Stimulated activated CD8-positive, alpha-beta memory T cell treated with anti-CD3 and anti-CD28 coated beads, Interleukin-7, amount 100 ng/mL, for 48 hours (primary cell): ENCODE measurements at places on chromosomes 7 and 10.

- no peak for DNase-seq
Measured at GRCh38 chr7:19448091-19448490, 260.7 kb downstream of the POLR1F start.

DNA sequence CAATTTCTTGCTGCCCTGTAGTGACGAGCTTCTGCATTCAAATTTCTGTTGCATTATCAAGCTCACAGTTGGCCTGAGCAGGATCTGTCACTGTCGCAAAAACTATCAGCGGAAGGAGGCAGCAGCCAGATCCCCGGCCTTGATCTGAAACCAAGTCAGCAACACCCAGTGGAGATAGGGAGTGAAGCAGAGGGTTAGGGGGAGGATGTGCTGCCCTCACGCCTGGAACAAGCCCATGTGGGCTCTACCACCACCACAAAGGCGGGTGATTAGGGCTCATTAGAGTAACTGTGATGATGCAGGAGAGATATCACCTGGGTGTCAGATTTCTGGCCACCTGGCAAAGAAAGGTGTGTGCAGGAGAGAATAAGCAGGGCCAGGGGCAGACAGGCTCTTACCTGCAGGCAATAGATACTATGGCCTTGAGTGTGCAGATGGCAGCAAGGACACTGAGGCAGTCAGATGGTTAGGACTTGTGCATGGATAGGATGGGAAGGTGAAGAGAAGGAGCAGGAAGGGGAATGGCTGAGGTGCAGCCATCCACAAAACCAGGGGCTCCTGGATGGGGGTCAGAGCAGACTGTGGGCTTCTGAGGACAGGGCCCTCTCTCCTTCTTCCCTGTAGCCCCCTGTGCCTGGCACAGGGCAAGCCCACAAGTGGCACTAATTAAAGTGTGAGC, 417.3 kb downstream of the RPS24 start:
- no peak for DNase-seq

GRCh38 chr10:26890956-26891355, 30.2 kb upstream of the ABI1 start:
- DNase-seq = peak; percentile 22

DNA sequence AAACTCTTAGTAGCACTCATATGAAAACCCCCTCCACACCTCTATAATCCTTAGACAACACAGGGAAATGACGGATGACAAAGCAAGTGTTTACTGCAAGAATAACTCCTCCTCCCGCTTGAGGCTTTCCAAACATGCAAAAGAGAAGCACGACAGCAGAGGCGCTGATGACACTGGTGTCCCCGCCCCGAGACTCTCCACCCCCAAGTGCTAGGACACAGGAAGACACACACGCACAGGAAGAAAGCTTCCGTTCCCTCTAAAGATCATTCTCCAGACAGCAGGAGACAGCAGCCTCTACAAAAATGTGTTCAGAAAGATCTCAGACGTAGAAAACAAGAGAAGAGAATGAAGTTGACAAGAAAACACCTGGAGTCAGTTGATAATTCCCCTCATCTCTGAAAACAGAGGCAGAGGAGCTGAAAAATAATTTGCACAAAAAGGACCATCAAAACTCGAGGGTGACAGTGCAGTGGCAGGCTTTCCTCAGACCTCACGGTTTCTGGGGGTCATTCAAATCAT, 90.2 kb downstream of the DLG5 start:
- DNase-seq = peak; percentile 39

- DNase-seq = peak; percentile 1
Measured at GRCh38 chr7:20329389-20330238, 1.1 kb upstream of the ITGB8 start.

DNA sequence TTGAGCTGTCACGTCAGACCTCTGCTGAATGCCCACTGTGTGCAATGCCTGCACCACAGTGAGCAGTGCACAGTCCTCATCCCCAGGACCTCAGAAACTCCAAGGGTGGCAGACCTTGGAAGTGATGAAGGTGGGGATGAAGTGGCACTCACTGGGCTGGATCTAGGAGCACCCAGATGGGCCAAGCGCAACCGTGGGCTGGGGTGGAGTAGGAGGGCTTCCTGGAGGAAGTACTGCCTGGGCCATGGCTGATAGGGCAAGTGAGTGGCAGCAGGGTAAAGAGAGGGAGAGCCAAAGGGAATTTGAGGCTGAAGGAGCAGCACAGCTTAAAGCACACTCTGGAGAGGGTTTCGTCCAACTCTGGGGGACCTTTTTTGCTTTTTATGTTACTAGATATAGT, 52.3 kb downstream of the RBM20 start:
- DNase-seq = no peak

GRCh38 chr7:69687739-69688433, 89.6 kb downstream of the AUTS2 start:
- DNase-seq = no peak

DNA sequence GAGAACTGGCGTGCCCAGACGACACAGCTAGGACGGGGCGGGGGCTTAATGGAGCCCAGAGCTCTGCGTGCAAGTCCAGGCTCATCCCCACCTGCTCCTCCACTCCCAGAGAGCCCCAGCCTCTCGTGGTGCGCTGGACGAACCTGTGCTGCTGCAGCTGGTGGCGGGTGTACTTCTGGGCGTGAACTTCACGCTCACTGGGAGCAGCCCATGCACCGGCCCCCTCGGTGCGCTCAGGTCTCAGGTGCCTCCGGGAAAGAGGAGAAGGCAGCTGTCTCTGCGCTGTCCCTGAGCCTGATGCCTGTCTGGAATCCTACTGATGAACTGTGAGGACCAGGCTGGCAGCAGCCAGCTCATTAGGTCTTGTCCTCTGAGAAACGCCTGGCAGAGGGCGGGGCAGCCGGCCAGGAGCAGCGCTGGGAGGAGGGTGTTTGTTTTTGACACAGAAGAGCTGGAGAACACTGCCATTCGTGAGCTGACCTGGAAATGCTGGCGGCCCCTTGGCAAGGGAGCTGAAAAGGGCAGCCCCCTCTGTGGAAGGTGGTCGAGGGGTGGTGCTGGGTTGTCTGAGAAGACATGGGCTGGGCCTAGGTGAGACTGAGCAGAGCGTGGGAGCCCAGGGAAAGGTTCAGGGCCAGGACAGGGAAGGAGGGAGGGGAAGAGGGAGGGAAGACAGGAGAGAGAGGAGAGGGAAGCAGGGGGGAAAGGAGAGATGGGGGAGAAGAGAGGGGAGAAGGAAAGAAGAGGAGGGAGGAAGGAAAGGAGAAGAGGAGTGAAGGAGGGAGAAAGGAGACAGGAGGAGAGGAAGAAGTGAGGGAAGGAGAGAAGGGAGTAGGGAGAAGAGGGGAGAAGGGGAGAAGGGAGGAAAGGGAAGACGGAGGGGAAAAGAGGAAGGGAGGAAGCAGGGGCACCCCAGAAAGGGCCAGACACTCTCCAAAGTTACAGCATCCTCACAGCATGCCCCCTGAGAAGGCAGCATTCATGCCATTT, 53.5 kb upstream of the TNS3 start:
- DNase-seq = no peak

- DNase-seq = no peak
Measured at GRCh38 chr10:127881262-127881661, 11.5 kb downstream of the CLRN3 start.

DNA sequence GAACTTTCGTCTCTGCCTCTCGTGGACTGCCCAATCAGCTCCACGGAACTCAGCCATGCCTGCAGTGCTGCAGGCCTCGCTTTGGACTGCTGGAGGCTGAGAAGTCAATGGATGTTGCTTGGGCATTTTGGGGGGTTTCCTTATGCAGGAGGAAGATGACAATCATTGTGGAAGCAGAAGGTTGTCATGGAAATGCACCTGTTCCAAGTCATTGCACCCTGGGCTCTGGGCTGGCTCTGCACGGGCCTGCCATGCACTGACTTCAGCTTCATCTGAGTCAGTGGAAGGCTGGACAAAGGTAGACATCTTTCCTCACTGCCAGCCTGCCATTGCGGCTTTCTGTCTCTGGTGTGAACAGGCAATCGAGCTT, 217.3 kb downstream of the RPS24 start:
- no peak for DNase-seq

DNA sequence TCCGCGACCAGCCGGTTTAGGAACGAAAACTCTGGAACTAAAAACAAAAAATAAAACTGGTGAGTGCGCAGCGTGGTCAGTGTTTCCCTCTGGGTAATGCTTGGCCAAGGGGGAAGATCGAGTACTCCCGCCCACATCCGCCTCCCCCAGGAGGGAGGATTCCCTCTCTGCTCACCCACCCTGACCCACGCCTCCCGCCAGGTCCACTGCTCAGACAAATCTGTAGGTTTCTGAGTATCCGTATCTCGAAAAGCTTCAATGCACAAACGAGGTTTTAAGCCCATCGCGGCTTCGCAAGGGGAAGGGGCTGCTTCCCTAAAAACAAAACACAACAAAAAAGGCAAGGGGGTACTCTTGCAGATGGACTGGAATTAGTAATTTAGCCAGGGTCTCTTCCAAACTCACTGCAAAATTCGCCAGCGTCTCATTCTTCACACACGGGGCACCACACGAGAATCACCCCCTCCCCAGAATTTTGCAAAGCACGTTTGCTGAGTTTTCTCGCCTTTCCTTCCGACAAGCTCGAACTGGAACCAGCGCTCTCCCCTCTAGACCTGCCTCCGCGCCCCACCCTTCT, 75.2 kb downstream of the INSIG1 start:
- no peak for DNase-seq

DNA sequence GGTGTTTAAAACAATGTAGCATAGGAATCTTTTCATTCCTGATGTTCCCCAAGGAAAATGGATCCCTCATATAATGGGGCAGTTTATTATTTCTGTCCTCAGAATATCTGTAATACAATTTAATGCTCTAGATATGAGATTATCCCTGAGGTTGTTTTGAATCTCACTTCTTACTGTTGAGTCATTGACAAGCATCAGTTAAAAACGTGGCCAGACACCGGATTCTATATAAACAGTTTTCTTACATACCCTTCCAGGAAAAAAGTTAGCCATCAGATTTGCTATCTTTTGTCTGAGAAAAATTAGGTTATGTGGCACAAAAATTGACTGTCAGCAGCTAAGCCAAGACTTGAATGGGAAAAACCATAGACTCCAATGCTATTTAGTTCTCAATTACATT, 539.8 kb upstream of the CELF2 start:
- DNase-seq = no peak

DNA sequence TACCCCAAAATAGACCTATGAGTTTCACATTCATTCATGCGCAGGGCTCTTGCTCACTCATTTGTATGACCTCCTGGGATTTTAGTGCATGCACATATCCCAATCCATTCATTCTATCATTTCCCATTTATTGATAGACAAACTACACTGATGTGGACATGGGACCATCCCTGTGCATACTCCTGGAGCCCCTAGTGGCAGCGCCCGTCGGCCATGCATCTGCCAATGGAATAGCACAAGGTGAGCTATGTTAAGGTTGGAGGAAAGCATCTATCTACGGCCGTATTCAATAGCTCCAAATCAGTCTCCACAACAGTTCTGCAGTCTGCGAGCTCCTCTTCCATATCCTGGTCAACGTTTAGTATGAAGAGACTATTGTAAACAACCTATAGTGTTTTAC, 31.7 kb upstream of the FIGNL1 start:
- no peak for DNase-seq

- no peak for DNase-seq
Measured at GRCh38 chr7:83608716-83609115, 40.2 kb downstream of the SEMA3E start.

GRCh38 chr7:157211690-157212089, 73.0 kb downstream of the UBE3C start:
- no peak for DNase-seq

- DNase-seq = peak; percentile 46
Measured at GRCh38 chr7:922334-923107, 32.0 kb downstream of the ADAP1 start.

GRCh38 chr7:50119815-50120637, 27.0 kb upstream of the ZPBP start:
- DNase-seq = peak; percentile 27

DNA sequence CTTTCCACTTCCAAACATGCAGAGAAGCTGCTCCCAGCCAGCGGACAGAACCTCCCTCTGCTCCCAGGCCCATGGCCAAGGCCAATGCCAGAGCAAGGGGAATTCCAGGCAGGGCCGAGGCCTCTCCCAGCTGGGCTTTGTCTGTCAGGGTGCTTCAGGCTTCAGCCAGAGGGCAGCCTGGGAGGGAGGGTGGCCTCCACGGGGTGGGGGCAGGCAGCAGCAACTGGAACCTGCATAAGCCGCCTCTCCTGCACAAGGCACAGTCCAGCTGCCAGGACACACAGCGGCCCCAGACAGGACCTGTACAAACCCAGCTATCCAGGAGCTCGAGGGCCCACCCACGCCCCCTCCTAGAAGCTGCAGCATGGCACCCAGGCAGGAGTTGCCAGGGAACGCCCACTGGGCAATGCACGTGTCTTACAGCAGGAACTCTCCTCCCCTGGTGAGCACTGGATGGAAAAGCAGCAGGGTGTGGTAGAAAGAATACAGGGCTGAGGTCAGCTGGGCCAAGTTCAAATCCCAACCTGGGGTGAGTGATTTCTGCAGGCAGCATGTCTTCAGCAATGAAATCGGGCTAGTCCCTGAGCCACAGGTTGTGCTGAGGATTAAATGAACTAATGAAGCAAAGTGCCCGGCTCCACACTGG, 7.6 kb downstream of the FAM53B start:
- DNase-seq = no peak

- DNase-seq = no peak
Measured at GRCh38 chr7:150787321-150788281, 12.6 kb downstream of the TMEM176B start.

- DNase-seq = no peak
Measured at GRCh38 chr7:132226046-132226956, 350.0 kb downstream of the PLXNA4 start.

- no peak for DNase-seq
Measured at GRCh38 chr10:20986049-20986448, 88.9 kb upstream of the NEBL start.

GRCh38 chr7:37076668-37077067, 352.4 kb upstream of the AOAH start:
- DNase-seq = no peak

- DNase-seq = no peak
Measured at GRCh38 chr7:79982141-79982770, 152.4 kb upstream of the GNAI1 start.

DNA sequence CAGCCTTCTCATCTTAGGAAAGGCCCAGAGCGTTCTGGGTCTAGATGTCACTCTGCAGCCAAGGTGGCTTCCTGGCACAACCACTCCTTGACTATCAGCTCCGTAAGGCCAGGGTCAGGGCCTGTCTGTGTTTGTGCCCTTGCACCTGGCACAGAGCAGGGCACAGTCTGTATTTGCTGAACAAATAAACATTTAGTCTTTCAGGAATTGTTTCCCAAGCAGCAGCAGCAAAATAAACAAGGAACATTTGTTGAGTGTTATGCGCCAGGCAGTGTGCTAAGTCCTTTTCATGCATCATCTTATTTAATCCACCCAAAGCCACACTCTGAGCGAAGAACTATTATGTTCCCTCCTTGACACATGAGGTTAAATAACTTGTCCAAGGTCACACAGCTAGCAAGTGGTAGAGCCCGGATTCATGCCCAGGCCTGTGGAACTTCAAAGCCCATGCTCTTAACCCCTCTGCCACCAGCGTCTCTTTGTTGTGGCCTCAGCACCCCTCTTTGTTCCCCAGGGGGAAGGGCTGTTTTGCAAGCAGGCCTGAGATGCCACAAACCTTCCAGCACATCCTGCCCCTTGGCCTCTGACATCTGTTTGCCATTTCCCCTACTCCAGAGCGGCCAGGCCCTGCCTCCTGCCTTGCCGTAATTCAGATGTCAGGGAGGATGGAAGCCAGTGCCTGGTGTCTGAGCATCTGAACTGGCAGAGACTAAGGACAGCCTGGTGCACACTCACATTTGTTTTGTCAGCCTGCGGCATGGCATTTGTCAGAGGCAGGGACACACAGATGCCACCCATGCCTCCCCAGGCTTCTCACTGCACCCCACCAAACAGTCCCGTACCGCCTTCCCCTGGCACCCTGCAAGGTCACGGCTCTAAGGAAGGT, 325.8 kb upstream of the ZMIZ1 start:
- no peak for DNase-seq
